ENCODE measurements at places on chromosomes 3 and 15.

GRCh38 chr3:166444756-166445155, 607.5 kb upstream of the BCHE start:
- no peak for DNase-seq

DNA sequence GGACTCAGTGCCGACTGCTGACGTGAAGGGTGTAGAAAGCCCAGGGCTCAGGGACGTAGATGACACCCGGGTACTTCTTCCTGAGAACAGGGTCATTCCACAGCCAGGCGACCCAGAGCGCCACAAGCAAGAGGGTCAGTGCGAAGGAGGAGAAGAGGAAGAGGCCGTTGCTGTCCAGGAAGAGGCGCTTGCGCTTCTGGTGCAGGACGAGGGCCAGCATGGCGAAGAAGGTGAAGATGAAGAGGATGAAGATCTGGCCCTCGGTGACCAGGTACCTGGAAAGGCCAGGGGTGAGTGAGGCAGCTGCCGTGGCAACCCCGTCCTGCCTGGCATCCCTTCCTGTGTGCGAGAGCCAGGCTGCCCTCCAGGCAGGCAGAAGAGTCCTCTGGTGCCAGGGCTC, 3.0 kb upstream of the CALML4 start:
- DNase-seq = no peak

DNA sequence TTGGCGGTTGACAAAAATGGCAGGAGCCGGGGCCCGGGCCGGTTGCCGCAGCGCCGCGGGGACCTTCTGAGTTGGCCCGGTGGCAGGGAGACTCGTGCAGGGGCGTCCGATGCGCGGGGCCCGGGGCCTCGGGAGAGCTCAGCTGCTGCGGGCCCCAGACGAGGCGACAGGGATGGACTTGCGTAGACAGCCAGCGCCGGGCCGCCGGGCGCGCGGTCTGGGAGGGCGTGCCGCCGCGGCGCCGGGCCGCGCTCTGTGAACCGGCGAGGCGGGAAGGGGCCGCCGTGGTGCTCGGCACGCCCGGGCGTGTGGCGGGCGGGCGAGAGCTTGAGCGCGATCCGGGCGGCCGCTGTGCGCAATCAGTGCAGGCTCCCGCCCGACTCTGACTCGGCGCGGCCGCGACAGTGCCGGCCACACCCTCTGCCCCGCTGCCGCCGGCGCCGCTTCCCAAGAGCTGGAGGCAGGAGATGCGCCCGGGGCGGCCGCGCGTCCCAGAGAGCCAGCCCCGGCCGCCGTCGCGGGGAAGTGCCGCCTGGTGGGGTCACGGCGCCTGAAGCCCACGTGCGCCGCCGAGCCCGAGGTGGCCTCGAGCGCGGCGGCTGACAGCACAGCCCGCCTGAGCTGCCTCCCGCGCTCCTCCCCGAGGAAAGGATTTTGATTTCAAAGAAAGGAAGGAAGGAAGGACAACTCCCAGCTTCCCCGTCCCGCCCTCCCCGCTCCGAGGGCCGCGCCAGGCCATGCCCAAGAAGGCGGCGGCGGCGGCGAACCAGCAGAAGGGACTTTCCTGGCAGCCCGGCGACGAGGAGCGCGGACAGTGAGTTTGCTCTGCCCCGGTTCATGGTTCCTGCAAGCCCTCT, 657 bp downstream of the TLNRD1 start:
- peak; percentile 77 for DNase-seq

- no peak for DNase-seq
Measured at GRCh38 chr3:513301-513700, 316.7 kb downstream of the CHL1 start.

DNA sequence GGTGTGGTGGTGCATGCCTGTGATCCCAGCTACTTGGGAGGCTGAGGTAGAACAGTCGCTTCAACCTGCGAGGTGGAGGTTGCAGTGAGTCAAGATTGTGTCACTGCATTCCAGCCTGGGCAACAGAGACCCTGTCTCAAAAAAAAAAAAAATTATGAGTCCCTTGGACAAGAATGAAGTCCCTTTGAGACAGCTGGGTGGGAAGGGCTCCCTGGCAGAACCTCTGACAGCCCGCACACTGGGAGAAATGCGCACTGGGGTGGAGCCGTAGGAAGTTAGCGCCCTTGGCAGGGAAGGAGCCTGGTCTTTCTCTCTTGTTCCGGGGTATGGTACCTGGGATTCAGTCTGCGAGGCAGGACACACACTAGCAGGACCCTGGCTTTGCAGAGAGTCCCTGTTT, 51.4 kb downstream of the SLC30A4 start:
- no peak for DNase-seq

GRCh38 chr3:188149587-188149986, 4.4 kb upstream of the LPP start:
- no peak for DNase-seq

DNA sequence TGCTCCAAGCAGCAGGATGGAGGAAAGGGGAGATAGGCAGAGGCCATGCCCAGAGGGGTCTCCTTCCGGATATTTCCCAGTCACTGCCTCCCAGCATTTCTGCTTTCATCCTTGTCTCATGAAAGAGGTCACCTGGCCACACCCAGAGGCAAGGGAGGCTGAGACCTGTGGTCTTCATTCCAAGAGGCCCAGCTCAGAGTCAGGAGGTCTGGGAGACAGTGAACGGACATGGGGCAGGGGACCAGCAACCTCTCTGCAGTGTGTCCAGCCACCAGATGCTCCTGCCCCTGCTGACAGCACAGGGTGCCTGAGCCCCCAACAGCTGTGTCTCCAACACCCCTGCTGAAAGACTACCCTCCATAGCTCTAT, 111.2 kb downstream of the CHSY1 start:
- no peak for DNase-seq

GRCh38 chr3:45628746-45629145, 34.2 kb downstream of the LIMD1 start:
- no peak for DNase-seq

- no peak for DNase-seq
Measured at GRCh38 chr3:160140756-160141155, 84.5 kb upstream of the C3orf80 start.

- DNase-seq = no peak
Measured at GRCh38 chr3:23241256-23241655, 38.1 kb downstream of the UBE2E2 start.

DNA sequence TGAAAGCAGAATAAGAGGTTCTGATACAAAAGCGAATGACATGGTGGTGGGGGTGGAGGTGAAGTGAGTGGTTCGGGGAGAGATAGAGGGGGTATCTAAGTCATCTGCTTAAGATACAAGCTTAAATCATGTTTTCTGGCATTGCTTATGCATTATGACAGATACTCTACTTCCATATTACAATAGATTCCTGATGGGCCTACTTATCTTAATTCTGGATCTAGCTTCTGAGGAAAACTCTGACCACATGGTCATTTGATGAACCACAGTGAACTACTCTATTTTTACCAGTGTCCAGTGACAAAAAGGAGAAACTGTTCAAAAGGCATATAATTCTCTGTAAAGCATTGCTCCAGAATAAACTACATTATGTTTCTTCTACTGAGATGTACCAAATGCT, 673.7 kb upstream of the CCDC54 start:
- DNase-seq = no peak

GRCh38 chr15:50259276-50259675, 6.2 kb downstream of the HDC start:
- DNase-seq = no peak

- DNase-seq = no peak
Measured at GRCh38 chr3:107523289-107523538, 452 bp downstream of the BBX start.

- DNase-seq = no peak
Measured at GRCh38 chr3:198051836-198052235, 91.8 kb downstream of the LMLN start.

GRCh38 chr15:56977232-56977631, 58.8 kb downstream of the TCF12 start:
- no peak for DNase-seq

GRCh38 chr15:51499379-51499976, 123.1 kb downstream of the DMXL2 start:
- no peak for DNase-seq

DNA sequence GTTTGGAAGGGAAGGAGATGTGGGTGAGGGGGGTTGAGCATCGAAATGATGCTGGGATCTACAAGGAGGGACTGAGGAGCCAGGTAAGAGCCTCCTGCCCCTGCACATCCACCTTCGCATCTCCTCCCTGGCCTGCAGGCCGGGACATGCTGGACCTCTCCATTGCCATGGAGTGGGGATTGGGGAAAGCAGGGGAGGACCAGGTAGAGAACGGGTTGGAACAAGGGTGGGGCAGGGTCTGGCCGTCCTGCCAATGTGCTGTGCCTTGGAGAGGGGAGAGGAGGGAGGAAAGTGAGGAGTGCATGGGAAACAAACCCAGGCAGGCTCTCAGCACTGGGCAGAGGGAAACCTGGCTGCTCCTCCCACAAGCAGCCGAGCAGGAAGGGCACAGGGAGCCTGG, 10.6 kb downstream of the PLA2G4B start:
- no peak for DNase-seq

GRCh38 chr15:75107908-75108838, 84.8 kb downstream of the PPCDC start:
- peak; percentile 79 for DNase-seq

DNA sequence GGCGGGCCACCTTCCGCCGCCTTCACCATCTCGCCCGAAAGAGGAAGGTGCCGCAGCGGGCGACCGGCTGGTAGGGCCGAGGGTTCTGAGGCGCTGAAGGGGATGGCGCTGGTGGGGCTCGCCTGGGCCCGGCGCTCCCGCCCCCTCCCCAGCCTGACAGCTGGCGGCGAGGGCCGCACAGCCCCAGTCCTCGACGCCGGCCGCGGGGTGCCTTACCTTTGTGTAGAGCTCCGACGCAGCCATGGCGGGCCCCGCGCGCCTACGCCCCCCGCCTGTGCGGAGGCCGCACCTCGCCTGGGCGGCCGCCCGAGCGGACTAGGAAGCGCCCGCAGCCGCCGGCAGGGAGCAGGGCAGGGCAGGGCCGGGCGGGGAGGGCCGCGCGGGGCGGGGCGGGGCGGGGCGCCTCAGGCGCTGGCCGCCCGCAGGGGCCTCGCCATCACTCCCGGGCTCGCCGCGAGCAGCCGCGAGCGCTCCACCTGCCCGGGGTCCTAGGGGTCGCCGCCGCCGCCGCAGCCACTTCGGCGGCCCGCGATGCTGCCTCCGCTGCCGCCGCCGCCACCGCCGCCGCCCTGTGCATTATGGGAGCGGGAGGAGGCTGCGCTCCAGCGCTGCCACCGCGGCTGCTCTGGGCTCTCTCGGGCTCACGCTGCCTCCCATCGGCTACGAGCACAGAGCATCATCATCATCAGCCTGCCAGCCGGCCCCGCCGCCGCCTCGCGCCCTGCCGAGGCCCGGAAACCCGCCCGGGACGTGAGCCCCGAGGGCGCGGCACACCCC, at the start of gene MYO5A:
Gene MYO5A, minus strand, starts transcription at position 317 of the 777 bp plus-strand sequence. Its CDS starts 74 bp downstream, at position 243.
- DNase-seq = peak; percentile 70

- no peak for DNase-seq
Measured at GRCh38 chr15:29675791-29676301, 146.4 kb downstream of the TJP1 start.

DNA sequence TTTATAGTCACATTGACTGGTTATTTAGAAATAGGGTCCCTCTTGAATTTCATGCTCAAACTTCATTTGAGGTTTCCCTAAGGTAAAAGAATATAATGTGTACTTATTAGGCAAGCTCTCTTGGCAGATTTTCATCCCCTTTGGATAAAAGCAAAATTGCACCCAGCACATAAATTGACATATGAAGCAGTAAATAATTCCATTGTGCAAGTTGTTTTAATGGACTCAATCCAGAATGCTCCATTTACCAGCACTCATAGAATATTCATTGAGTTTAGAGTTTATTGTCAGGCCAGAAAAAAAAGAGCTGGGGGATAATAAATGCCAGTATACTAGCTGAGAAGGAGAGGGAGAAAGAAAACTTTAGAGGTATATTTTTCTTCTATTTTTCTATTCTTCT, 136.8 kb downstream of the TPRG1 start:
- DNase-seq = no peak

GRCh38 chr3:160437083-160437455, 12.5 kb downstream of the TRIM59 start:
- DNase-seq = no peak

- DNase-seq = no peak
Measured at GRCh38 chr15:90419206-90419605, 31.2 kb downstream of the IQGAP1 start.

- DNase-seq = no peak
Measured at GRCh38 chr3:144593881-144594280, 622.3 kb downstream of the DIPK2A start.

DNA sequence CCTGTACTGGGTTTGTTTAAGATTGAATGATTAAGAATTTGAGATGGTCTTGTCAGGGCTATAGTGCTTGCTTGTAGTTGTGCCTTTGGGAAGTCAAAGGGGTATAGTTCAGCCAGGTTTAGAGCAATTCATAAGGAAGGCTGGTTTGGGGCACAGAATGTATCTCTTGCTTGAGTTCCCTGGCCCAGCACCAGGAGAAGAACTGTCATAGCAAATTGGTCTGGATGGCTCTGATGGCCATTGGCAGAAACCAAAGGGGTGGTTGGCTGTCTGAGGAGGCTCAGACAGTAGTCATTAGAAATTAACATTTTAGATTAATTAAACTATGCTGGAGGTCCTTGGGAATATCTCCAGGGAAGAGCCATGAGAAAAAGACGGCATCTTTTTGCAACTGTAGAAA, 25.4 kb upstream of the OTOL1 start:
- no peak for DNase-seq

DNA sequence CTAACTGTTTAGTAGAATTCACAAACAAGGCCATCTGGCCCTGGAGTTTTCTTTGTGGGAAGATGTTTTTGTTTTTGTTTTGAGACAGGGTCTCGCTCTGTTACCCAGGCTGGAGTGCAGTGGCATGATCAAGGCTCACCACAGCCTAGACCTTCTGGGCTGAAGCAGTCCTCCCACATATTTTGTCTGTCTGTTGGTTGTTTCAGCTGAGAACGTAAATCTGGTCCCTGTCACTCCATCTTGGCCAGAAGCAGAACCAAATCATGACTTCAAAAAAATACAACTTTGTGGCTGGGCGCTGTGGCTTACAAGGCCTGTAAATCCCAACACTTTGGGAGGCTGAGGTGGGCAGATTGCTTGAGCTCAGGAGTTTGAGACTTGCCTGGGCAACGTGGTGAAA, 27.1 kb downstream of the MRAS start:
- no peak for DNase-seq

All from stimulated activated effector memory CD8-positive, alpha-beta T cell treated with anti-CD3 and anti-CD28 coated beads, Interleukin-12 subunit alpha, Interleukin-12 subunit beta, amount 100 ng/mL, for 72 hours (primary cell).